ENCODE measurements at places on chromosomes 5 and 9.

- peaks cover 21% of the 10 kb centered on the region for H3K27me3 ChIP-seq
- no peak for DNase-seq
- H3K4me3 ChIP-seq: no peak overlapping the region
- H3K27ac ChIP-seq: no peak overlapping the region
- H3K4me1 ChIP-seq: peaks cover 7% of the 10 kb centered on the region
- no peaks in the 10 kb centered on the region for H3K36me3 ChIP-seq
Measured at GRCh38 chr5:10989577-10990263, 228.7 kb upstream of the DAP start.

DNA sequence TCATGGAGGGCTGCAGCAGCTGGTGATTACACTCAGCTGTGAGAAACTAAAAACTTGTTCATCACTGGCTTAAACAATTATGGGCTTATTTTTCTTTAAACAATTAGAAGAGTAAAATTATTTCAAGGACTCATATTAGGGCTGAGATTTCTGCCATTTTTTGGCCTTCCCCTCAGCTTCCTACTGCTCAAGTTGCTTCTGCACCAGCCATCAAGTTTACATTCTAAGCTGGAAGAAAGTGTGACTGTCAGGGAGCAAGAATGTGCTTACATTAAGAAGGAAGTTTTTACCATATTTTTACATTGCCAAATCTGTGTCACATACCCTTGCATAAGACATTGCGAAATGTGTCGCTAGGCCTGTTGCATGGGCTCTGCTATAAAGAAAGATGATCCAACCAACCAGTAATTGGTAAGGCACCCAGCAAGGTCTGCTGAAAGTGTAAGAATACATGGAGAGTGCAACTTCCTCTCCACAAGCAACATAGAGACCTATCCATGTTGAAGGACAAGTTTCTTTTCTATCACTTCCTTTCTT lies 260.3 kb upstream of the CDH10 start:
- H3K27me3 ChIP-seq: no peaks in the 10 kb centered on the region
- no peak overlapping the region for H3K4me3 ChIP-seq

DNA sequence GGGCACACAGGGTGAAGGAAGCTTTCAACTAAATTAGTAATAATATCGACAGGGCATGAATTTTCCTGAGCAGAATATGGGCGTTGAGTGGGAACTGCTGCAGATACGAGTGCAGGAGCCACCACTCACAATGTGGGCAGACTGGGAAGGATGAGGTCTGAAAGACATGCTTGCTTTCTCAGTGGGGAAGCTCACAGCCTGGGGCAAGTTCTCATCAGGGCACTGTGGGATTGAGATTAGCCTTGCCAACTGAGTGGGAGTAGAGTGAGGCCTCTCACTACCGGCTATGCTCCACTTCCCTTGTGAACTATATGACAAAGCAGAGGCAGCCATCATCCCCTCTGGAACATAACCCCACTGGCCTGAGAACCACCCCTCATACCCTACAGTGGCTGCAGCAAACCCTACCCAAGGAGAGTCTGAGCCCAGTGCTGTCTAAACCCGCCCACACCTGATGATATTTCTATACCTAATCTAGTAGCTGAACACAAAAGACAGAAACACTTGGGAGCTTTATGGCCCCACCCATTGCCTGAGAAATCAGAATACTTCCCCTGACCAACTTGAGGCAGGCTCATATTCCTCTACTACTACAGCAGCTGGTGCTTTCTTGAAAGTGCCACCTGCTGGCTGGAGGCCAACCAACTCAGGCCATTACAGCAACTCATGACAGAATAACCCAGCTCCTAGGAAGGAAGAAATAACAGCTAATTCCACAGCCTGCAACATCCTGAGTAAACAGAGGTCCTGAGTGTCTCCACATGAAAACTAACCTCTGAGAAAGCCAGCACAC lies 173.7 kb upstream of the SPEF2 start:
- no peak overlapping the region for H3K27ac ChIP-seq
- no peaks in the 10 kb centered on the region for H3K36me3 ChIP-seq
- H3K27me3 ChIP-seq: peaks cover 50% of the 10 kb centered on the region

- no peaks in the 10 kb centered on the region for H3K27me3 ChIP-seq
- no peak overlapping the region for H3K27ac ChIP-seq
- no peak for DNase-seq
- no peaks in the 10 kb centered on the region for H3K4me1 ChIP-seq
Measured at GRCh38 chr9:101409079-101409477, 10.4 kb downstream of the ZNF189 start.

- peaks cover 90% of the 10 kb centered on the region for H3K4me1 ChIP-seq
- peaks cover 35% of the 10 kb centered on the region for H3K36me3 ChIP-seq
- no peak for DNase-seq
- H3K4me3 ChIP-seq: peak overlapping the region; percentile 42
Measured at GRCh38 chr9:89473762-89474469, 24.0 kb downstream of the SEMA4D start.

- H3K27ac ChIP-seq: no peak overlapping the region
- H3K36me3 ChIP-seq: peaks cover 2% of the 10 kb centered on the region
- no peaks in the 10 kb centered on the region for H3K27me3 ChIP-seq
- no peak for DNase-seq
- no peaks in the 10 kb centered on the region for H3K4me1 ChIP-seq
Measured at GRCh38 chr9:99860266-99860665, 38.6 kb downstream of the NR4A3 start.

- no peaks in the 10 kb centered on the region for H3K27me3 ChIP-seq
- H3K4me1 ChIP-seq: peaks cover 65% of the 10 kb centered on the region
- peak within 1 kb of the TSS; percentile 95 for H3K4me3 ChIP-seq
- peak within 1 kb of the TSS; percentile 90 for H3K27ac ChIP-seq
Measured at GRCh38 chr5:95822542-95823181, at the start of gene GLRX. TSS of gene GLRX (minus strand) at chr5:95822726. CDS start at chr5:95822662, 64 bp downstream.

- H3K4me1 ChIP-seq: no peaks in the 10 kb centered on the region
- DNase-seq: no peak
- H3K27me3 ChIP-seq: peaks cover 8% of the 10 kb centered on the region
- peaks cover 2% of the 10 kb centered on the region for H3K36me3 ChIP-seq
- H3K27ac ChIP-seq: no peak overlapping the region
Measured at GRCh38 chr5:95880081-95880926, 57.8 kb upstream of the GLRX start.

DNA sequence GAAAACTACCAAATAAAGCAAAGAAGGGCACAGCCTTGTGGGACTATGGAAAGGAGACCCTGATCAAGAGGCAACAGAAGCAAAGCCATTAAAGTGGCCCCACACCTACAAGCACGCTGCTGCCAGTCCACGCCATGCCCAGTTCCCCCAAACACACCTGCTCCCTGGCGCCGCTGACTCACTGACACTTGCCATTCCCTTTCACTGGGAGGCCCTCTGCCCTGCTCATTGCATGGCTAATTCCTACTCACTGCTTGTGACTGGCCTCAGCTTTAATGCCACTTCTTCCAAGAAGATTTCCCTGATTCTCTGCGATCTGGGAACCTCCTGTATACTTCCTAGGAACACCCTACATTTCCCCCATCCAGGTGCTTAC lies 71.2 kb upstream of the TAF1L start:
- no peak overlapping the region for H3K4me3 ChIP-seq
- H3K27me3 ChIP-seq: peaks cover 21% of the 10 kb centered on the region
- H3K27ac ChIP-seq: no peak overlapping the region
- H3K4me1 ChIP-seq: no peaks in the 10 kb centered on the region
- no peak for DNase-seq
- no peaks in the 10 kb centered on the region for H3K36me3 ChIP-seq

DNA sequence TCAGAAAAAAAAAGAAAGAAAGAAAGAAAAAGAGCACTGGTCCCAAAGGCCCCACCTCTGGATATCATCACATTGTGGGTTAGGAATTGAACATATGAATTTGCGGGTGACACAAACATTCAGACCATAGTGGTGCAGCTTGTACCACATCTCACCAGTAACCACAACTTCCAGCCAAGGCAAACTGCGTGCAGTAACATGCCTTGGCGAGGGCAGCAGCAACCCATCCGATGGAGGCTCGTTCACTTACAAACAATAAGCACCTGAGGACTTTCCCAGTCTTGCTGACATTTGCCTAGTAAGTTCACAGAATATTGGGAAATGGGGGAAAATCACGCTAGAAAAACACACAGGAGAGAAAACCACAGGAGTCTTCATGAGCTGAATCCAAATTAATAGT lies 508.1 kb downstream of the ZNF608 start:
- DNase-seq: no peak
- H3K36me3 ChIP-seq: peaks cover 2% of the 10 kb centered on the region
- H3K4me3 ChIP-seq: no peak overlapping the region
- no peaks in the 10 kb centered on the region for H3K27me3 ChIP-seq
- H3K4me1 ChIP-seq: no peaks in the 10 kb centered on the region

DNA sequence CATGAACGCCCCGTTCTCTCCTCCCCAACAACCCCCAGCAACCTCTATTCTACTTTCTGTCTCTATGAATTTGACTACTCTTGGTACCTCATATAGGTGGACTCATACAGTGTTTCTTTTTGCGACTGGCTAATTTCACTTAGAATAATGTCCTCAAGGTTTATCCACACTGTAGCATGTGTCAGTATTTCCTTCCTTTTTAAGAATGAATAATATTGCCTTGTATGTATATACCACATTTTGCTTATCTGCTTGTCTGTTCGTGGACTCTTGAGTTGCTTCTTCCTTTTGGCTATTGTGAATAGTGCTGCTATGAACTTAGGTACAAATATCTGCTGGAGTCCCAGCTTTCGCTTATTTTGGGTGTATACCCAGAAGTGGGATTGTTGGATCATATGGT lies 42.7 kb downstream of the IQGAP2 start:
- no peaks in the 10 kb centered on the region for H3K27me3 ChIP-seq
- H3K36me3 ChIP-seq: peaks cover 28% of the 10 kb centered on the region
- peak overlapping the region; percentile 60 for H3K27ac ChIP-seq
- peaks cover 84% of the 10 kb centered on the region for H3K4me1 ChIP-seq
- no peak overlapping the region for H3K4me3 ChIP-seq

Measured in central memory CD8-positive, alpha-beta T cell (primary cell).